ENCODE measurements at places on chromosomes 5 and 9.

DNA sequence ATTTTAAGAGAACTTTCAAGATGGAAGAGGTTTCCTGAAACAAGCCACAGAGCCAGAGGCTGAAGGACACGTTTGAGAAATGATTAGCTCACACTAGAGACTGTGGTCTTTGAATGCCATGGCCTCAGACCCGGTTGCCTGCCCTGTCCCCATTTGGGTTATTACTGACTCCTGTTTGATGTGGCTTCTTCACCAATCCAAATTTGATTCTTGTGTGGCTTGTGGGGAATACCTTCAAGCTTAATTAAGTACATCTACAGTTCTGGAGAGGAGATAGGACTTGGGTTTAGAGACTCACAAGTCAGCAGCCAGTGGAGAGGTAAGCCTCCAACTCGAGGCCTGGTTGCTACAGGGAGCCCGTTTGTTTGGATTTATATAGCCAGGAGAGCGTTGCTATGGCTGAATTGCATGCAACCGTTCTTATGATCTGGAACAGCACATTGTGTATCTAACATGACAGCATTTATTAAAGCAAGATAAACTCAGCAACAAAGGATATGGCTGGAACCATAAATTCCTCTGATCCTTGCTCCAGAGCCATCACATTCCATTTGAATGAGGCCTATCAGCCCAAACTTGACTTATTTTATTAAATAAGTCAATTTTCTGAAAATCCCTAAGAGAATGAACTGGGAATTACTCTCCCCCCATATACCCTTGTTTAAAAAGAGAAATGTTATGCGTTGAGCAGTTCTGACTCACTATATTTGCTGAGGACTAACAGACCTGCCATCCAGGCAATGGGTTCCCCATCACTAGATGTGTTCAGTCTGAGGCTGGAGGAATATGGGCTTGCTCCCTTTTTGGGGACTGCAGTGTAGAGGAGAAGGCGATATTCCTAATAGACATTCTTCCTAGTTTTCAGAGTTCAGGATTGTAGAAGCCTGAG, 88.4 kb upstream of the TNFSF8 start:
- DNase-seq = no peak

- DNase-seq = no peak
Measured at GRCh38 chr5:68680366-68680765, 413.4 kb upstream of the SLC30A5 start.

GRCh38 chr9:72038408-72038807, 22.0 kb downstream of the C9orf57 start:
- DNase-seq = no peak

DNA sequence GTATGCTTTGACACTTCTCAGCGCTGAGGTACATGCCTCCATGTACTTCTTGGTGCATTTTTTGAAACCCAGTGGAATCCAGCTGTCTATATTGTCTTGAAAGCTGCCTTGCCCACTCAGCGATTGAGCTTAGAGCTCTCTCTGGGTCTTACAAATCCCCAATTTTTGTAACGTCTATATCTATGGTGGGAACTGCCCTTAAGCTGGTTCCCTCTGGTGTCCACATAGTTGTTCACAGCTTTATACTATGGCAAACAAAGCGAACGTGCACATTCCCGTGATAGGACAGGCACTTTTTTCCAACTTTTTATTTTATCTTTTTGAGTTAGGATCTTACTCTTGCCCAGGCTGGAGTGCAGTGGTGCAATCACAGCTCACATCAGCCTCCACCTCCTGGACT, 20.9 kb downstream of the CDHR2 start:
- DNase-seq = no peak

- DNase-seq = no peak
Measured at GRCh38 chr9:110769667-110770066, 101.1 kb downstream of the MUSK start.

DNA sequence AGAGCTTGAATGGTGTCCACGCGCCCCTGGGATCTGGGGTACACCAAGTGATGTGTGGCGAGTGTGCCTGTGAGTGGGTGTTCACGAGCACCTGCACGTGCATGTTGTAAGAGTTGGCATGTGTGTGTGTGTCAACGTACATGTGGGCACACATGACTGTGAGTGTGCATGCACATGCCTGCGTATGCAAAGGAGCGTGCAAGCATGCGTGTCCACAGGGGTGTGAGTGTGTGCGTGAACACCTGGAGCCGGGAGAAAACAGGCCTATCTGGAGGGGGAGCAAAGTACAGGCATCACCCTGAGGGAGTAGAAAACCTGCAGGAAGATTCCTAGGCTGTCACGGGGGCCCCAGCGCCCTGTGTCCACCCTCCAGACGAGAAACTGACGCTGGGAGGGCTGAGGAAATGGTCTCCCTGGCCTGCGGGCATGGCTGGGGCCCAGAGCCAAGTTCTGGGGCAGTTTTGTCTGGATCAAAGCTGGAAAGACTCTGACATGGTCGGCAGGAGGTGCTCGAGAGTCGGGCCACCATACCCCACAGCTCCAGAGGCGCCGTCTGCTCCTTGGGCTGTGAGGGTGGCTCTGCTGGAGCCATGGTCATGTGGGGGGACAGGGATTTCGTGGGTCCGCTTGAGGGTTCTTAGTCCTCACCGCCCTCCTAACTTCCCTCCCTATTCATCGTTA, 31.8 kb downstream of the PTGES start:
- no peak for DNase-seq

DNA sequence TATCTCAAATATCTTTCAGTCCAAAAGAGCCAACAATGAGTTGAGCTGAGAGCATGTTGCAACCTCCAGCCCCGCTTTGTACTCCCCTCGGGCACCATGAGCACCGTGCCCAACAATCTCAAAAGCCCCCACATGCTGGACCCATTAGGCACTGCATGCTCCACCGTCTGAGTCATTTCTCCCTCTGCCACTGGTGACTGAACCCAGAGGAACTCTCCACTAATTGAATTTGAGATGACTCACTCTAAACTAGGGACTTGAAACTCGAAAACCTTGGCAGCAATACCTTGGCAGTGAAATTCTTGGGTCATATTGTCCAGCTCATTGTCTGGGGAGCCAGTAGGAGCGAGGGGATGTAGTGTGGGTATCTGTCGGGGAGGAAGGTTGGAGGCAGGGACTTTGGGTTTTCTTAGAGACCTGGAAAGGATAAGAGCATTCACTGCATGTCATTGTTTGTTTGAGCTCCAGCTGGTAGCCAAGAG, 49.9 kb upstream of the SLIT3 start:
- no peak for DNase-seq

GRCh38 chr5:43210570-43210969, 18.5 kb downstream of the NIM1K start:
- no peak for DNase-seq

GRCh38 chr5:21654-22233, 70.2 kb upstream of the PLEKHG4B start:
- no peak for DNase-seq

DNA sequence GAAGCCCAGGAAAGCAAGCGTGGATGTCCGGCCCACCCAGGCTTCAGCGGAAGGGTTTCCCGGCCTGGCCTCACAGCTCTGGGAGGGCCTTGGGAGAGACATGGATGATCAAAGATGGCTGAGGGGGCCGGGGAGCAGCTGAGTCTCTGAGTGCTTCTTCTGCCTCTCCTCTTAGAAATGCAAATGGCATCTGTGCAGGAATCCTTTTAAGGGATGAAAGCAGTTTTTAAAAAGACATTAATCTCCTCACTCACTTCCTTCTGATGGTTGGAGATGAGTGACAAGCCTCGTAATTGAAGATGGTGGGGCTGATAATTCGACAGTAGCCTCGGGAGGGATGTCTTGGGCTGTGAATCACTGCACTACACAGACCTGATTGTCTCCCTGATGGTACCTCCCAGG, 24.3 kb upstream of the PITX1 start:
- no peak for DNase-seq

DNA sequence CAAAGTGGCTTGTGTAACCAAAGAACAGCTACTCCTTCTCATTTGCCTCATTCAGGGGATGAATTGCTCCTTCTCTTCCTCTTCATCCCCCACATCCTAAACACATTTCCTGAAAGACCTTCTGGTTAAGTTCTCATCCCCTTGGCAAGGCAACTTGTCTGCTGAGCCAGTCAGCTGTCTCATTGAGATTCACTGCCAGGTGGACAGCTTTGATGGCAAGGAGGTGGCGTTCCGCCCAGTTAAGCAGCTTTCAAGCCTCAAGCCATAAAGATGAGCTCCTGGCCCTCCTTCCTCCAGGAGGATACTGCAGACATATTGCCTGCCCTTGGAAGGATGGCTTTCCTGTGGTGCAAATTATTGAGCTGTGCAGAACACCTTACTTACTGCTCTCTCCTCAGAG, 448.6 kb upstream of the MPDZ start:
- no peak for DNase-seq

GRCh38 chr9:132986114-132986513, 7.6 kb downstream of the GFI1B start:
- no peak for DNase-seq

- DNase-seq = no peak
Measured at GRCh38 chr9:4055032-4055431, 244.8 kb downstream of the GLIS3 start.

DNA sequence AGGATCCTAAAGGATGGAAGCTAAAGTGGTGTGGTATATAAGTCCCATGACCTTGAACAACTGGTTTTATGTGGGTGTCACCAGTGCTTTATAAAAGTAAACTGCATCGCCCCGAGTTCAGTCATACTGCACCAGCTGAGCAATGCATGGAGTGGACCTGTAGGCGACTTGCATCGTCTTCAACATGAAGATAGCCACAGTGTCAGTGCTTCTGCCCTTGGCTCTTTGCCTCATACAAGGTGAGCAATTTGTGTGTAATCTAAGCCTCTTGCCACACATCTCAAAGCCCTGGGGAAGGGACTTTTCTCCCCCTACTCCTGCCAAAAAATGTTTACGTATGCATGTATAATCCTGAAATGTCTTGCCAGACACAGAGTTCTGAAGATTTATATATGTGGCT, at the start of gene SPINK5:
SPINK5 (plus strand) TSS at position 120 of the 400 bp plus-strand sequence; CDS start at position 185, 65 bp downstream.
- DNase-seq = no peak

GRCh38 chr5:76813982-76814562, 4.8 kb upstream of the F2RL1 start:
- DNase-seq = no peak

- DNase-seq = no peak
Measured at GRCh38 chr9:87883274-87883673, 597 bp downstream of the SPATA31E1 start.

GRCh38 chr5:108818613-108819272, 71.0 kb downstream of the FER start:
- no peak for DNase-seq

All from T-helper 17 cell (primary cell).